Fibroblast of lung (primary cell): ENCODE measurements at places on chromosomes 5 and 9.

DNA sequence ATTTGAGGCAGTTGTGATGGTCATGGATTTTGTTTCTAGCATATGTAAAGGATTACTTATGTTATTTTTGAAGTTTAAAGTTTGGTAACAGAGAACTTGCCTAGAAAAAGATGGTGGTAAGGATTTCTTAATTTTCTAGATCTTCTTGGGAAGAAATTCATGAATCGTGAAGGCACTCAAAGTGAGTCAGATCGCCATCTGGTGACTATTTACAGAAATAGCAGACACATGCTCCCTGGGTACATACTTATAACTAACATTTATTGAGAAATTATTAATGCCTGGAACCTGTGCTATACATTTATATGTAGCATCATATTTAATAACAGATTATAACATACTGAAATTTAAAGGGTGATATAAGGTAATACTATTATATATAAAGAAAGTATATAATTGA is 299.7 kb downstream of the IZUMO3 start:
- DNase-seq = peak; percentile 1

DNA sequence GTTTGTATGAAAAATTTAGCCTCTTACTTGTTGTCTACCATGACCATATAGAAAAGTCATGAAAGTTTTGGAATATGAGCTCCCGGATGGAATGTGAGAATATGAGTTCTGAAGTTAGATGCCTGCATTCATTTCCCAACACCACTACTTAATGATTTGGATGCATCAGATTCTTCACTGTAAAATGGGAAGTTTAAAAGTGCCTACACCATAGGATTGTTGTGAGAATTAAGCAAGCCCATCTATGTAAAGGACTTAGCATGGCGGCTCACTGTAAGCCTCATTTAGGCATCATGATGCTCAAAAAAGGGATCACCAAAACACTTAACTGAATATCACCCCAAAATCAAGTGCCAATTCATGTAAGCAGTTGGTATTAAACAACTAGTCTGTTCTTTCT is 177.3 kb downstream of the RAB3C start:
- no peak for DNase-seq

DNA sequence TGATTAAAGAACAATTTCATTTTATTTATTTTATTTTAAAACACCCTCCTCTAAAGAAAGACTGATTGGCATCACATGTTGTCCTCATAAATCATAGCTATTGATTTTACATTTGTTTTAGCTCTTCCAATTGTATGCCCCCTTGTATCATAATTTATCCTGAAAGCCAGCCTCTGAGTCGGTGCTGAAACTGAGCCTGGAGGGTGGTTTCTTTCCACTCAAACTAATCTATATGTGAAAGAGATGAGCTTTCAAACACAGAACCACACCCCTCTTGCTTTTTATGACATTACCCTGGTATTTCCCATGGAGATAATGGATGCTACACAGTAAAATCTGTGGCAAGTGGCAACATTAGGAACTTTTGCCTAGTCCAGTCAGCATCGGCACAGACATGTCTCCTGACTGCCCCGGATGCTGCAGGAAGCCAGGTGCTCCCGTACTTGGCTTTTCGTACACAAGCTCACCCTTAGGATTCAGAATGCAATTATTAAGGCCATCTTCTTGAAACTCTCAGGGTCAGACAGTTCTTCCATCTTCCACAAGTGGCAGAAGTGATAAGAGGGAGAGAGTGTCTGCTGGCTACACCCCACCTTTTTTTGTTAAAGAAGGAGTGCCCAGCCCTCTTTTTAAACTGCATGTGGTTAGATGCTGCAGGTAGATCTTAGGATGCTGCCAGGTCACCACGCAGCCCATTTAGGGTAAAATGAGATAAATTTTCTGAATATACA is 91.1 kb downstream of the SNCAIP start:
- DNase-seq = no peak

DNA sequence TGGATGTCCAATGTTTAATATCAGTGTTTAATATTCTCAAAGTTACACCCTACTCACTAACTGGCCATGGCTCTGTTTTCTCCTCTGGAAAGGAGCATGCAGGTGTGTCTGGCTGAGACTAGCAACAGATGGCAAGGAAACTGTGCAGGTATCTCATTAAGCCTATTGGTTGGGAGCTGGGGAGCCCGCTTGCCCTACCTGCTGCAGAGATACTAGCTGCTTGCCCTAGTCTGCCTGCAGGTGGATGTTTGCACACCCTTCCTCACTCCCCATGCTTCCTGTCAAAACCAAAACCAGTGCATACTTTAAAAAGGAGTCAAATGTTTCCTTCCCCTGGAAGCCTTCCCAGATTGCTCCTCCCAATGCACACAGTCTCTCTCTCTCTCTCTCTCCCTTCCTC is 228.3 kb upstream of the RASEF start:
- no peak for DNase-seq

- DNase-seq = peak; percentile 62
Observed at GRCh38 chr5:126837906-126838539, 61.1 kb downstream of the LMNB1 start.

DNA sequence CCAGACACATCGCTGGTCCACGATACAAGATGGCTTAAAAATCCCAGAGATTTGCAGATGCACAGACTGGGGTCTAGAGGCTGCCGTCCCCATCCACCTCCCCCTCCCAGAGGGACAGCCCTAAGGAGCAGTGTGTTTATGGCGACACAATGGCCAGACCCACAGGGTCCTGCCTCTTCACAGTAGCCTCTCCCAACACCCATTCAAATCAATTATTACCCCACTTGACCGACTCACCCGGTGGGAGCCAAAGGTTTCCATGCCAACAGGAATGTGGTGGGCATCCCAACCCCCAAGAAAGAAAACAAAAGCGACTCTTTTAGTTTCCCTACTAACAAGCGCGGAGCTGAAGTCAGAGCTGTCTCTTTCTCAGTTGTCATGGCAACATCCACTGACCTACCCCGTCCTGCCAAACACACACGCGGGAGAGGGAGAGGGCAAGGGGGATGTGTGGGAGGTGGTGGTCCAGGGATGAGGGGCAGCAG is 209.0 kb downstream of the TTLL11 start:
- no peak for DNase-seq

- DNase-seq = no peak
Observed at GRCh38 chr9:132531195-132531594, 51.2 kb upstream of the BARHL1 start.

DNA sequence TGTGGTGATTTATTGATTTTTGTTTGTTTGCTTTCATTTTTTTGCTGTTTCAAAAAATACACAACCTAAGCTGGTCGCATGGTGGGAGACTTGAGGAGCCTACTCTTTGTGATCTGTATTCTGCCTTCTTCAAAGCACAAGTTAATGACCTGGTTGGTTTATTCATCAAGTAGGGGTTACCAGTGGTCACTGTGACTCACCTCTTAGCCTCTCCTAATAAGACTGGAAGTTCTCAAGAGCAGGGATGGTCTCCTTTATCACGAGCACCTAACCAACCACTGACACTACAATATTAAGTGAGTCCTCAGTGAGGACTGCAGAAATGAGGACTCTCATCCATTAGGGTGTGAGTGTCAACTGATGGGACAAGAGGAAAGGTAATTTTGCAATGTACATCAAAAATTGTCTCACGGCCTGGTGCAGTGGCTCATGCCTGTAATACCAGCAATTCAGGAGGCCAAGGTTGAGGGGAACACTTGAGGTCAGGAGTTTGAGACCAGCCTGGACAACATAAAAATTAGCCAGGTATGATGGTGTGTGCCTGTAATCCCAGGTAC is 13.6 kb upstream of the MTMR12 start:
- DNase-seq = peak; percentile 61
